CD4-positive, alpha-beta T cell treated with Interleukin-1 beta for 1 hour (primary cell): ENCODE measurements at places on chromosomes 2 and 18.
A peak's percentile ranks its signal among the peaks of the same experiment; 100 is the strongest.

DNA sequence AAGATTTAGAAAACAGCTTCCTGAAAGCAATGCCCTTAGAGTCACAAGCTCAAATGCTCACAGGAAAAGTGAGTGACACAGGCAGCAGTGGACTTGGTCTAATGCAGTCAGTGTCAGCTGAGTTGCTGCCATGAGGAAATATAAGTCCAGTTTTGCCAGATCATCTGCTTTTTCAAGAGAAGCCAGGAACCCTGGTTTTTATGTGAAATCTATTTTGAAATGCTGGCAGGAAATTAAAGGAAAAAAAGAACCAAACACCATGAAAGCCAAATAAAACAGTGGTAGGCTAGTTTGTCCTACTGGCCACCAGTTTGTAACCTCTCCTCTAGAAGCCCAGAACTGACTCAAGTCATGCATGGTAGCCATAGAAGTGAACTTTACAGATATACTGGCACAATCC is 109.2 kb downstream of the THADA start:
- no peak for DNase-seq

DNA sequence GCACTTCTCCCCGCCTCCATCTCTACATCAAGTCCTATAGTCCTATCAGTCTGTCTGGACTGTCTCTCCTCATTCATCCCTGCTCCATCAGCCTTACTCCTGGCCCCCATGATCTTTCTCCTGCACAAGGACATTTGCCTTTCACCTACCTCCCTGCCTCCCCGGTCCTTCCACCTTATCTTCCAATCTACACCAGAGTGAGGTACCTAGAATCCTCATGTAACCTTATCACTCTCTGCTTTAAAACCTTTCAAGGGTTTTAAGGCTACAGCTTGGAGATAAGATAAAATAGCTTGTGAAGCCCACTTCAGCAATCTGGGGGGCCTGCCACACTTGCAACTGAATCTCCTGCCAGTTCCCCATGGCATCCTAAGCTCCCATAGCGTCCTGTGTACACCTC is 12.8 kb downstream of the CDC42EP3 start:
- DNase-seq, result no peak

DNA sequence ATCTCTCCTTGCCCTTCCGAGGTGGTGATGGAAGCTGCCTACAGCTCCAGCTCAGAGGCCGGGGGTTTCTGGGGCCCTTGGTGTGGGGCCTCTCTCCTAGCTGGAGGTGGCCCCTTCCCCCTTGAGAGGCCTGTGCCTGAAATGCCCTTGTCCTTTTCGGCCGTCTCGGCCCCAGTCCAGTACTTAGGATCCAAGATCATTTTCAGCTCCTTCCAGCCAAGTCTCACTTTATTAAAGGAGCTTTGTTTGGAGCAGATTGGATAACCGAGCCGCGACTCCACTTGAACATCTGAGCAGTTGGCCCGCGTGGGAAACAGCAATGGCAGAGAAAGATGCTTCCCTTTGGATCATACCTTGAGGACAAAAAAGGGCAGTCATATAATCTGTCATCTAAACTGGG is 125.0 kb downstream of the NEDD4L start:
- no peak for DNase-seq

DNA sequence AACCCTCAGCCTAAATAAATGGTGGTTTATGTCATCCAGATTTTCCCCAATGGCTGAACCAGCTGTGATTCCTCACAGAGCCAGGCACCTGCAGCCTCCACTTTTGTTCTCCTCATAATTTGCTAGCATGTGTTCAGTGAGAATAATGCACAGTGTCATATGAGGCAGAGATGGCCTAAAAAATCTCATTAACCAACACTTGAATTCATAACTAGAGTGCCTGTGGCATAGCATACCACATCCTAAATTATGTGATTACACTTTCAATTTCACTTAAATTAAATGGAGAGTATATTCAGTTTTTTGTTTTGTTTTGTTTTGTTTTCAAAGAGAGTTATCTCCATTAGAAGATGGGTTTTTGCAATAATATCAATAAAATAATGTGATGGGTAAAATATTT is 488.0 kb downstream of the CBLN2 start:
- no peak for DNase-seq

DNA sequence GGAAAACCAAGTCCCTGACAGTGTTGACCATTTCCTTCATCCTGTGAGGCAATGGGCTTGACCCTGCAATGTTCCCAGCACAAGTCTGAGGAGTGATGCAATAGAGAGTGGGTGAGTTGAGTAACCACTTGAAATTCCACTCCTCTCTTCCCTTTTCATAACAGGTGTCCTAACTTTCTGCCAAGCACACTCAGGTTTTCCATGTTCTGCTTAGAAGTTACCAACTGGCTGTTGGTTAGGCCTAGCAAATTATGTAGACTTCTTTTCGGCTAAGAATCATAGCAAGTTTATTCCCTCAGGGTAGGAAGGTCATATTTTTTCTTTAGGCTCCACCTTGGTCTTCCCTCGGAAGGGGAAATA is 11.5 kb downstream of the GNLY start:
- no peak for DNase-seq

- no peak for DNase-seq
These were observed 240.9 kb downstream of the PRKCE start for GRCh38 chr2:45892425-45892745.

DNA sequence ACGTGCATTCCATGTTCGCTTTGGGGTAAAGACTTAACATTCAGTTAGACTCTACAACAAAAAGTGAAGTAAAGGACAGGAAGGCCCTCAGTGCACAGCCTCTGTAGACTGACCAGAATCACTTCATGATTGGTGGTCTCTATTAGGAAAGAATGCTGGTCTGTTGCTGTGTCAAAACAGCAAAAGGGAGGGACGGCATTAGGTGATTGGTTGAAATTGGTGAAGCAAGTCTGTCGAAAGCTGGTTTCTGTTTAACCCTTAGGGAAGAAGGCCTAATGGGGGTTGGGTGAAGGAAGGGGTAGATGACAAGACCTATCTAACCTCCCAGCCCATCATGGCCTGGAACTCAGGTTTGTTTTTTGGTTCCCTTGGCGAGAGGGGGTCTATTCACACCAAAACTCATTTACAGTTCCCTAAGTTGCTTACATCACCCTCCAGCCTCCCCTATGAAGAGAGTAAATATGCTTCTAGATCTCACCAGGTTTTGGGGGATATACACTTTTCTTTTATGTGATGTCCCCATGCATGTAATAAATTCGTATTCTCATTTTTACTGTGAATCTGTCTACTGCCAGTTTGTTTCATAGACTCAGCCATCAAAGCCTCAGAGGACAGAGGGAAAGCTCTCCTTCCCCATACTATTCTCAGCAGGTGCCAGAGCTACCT is 65.6 kb downstream of the TMEM17 start:
- DNase-seq, result no peak

DNA sequence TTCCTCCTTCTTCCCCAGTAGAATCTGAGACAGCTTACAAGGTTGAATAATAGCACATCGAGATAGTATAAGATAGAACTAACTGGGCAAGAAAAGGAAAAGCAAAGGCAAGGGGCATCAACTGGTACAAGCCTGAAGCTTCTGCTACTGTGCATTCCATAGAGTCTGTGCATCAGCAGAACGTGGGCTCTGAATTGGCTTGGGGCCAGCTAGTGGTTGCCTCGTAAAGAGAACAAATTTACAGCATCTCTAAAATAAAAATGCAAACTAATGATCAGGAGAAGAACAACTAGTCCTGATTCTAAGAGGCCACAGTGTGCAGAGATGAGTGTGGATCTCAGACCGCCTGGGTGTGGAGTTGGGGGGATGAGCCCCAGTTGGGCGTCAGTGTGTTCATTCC is 36.6 kb downstream of the UPP2 start:
- DNase-seq, result no peak

- DNase-seq, result no peak
These were observed 402.4 kb upstream of the CYRIA start for GRCh38 chr2:17068021-17068420.

DNA sequence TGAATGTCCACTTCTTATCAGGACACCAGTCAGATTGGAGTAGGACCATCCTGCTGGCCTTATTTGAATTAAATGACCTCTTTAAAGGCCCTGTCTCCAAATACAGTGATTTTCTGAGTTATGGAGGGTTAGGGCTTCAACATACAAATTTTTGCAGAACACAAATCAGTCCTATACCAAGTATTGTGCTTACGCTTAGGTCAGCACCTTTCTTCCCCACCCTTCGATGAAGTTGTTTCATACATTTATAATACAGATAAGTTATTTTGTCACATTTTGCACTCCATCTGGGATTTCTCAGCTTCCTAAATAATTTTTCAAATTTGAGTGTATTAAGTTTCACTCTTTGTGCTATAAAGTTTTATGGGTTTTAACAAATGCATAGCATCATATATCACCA is 190.5 kb upstream of the EPAS1 start:
- DNase-seq, result no peak

- DNase-seq, result no peak
These were observed 74.0 kb upstream of the SEC11C start for GRCh38 chr18:59065684-59066083.

DNA sequence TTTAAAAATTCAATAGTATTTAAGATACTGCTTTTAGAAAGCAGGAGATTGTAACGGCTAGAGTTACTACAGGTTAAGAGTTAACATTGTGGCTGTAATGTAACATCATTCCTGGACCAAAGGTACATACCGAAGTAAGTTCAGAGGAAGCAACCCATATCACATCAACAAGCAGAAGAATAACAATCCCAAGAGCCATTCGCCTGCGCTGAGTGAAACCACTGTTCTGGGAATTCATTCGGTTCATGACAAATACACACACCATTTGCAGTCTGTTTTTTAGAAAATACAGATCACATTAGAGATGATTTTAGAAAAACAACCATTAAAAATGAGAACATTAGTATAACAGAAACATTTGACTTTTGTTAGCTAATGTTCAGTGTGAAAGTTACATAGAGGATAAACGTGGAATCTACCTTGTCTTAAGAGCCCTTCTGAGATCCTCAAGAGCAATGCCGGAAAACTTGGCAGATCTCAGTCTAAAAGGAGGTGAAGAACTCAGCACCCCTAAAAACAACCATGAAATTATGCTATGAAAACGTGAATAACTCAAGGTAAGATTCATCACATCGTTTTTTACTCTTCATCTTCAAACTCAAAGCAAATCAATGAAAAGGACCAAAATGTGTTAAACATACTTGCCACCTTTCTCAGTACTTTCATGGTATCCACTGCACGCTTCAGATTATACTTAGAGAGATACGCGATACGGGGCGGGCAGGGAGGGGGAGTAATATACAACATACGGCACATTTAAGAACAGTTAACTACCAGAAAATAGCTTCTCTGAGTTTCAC is 1.2 kb downstream of the SLC35F5 start:
- no peak for DNase-seq

DNA sequence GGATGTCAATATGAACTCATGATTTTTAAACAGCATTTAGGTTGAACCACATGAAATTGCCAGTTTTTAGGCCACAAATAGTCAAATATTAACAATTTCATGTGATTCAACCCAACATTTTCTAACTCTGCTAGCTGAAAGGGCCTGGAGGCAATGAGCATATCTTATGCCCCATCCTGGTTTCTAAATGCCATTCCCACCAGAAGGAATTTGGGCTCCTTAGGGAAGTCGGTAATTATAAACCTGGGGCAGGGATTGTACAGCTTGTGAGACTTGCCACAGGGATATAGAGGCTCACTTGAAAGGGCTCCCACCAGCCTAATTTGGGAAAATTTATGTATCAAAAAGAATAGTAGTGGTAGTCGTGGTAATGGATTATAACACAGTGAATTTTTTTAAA is 178.4 kb upstream of the ALPP start:
- no peak for DNase-seq

GRCh38 chr2:205129531-205129930 is 552.8 kb upstream of the NRP2 start:
- no peak for DNase-seq

- peak; percentile 63 for DNase-seq
These were observed 27.6 kb downstream of the C2orf76 start for GRCh38 chr2:119338826-119339561.

DNA sequence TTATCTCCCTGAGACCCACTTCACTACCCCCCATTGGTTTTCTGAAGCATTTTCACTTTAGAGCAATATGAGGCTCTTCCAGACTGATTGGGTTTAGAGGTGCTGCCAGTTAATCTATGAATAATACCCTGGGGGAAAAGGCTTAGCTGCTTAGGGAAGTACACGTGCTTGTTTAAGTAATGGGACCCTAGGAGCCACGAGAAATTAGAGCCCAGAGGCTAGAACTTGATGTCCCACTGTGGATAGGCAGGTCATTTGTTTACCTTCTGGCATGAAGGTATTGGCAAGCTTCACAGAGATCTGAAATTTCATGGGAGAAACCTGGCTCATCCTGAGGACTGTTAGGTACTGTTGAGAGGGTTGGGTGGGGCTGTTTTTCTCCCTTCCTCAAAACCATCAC is 59.7 kb downstream of the CLIP4 start:
- DNase-seq, result no peak

- DNase-seq, result no peak
These were observed 34.4 kb upstream of the ROCK1 start for GRCh38 chr18:21146016-21146415.

DNA sequence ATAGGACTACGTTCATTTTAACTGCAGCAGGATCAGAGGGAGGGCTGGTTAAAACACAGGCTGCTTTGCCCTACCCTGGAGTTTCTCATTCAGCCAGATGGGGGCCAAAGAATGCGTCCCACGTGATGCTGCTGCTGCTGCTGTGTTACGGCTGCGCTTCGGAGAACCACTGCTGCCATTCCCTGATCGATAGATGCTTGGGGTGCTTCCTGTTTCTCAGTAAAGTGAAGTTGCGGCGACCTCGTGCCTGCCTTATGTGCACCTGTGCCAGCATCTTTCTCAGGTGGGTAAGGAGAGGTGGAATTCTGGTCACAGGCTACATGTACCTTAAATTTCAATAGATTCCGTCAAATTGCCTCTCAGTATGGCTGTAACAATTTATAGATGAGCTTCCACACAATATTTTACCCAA is 24.7 kb upstream of the TOGARAM2 start:
- DNase-seq, result peak; percentile 10

- peak; percentile 13 for DNase-seq
These were observed 11.8 kb downstream of the MAPRE3 start for GRCh38 chr2:26982102-26982742.

- DNase-seq, result no peak
These were observed 76.9 kb downstream of the ACTR3 start for GRCh38 chr2:113966832-113967231.

DNA sequence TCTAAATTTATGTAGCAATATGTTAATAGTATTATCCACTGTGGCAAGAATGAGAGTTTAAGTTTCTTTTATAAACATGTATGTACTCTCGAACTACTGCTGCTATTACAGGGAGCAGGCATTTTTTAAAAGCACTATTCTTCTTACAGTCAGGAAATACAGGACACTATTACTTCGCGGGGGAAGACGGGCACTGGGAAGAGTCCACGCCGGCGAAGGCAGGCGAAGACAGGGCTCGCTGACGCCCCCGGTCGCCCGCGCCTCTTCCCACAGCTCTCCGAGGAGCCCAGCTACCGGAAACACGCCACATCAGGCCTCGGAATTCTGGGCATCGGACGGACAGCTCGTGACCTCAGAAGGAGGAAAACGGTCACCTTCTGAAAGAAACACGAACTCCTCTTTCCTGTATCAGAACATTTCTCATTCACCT is 90.2 kb downstream of the FAM161A start:
- no peak for DNase-seq

GRCh38 chr2:188369365-188369764 is 77.7 kb downstream of the GULP1 start:
- DNase-seq, result peak; percentile 2
